ENCODE measurements at places on chromosomes 13 and 19.

DNA sequence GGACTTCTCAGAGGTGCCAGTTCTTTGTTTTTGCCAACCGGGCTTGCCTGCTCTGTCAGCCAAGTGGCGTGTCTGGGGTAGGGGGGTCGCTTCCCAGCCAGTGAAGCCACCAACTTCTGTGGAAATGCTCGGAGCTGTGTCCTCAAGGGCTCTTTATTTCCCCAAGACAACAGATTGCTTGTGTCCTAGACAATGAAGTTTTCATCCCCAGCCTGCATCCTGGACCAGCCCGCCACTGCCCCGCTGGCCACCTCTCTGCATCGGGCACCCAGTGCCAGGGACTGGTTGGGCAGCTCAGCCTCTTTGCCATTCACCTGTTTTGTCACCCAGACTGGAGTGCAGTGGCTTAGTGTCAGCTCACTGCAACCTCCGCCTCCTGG, 3.7 kb downstream of the RAB11B start:
- no peak for DNase-seq

GRCh38 chr19:55014714-55015113, 23.4 kb downstream of the GP6 start:
- no peak for DNase-seq

GRCh38 chr13:97878431-97879375, 74.8 kb upstream of the IPO5 start:
- no peak for DNase-seq

DNA sequence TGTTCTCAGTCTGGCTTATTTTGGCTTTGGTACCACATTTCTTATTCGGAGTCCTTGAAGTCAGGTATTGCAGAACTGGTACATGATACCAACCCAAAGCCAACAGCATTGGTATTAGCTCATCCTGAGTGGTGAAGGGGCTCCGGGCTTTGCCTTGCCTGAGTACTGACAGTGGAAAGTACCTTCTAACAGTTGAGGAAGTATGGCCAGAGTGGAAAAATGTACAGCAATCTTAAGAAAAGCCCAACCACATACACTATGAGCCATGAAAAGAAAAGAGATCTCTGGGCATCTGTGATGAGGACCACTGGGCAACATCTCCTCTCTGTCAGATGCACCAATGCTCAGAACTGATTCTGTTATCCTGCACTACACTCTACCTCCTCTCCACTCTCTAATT, 8.3 kb downstream of the LCP1 start:
- DNase-seq: no peak

- no peak for DNase-seq
Measured at GRCh38 chr13:92821324-92821723, 405.3 kb upstream of the GPC6 start.
